ENCODE measurements at places on chromosomes 16 and 17.

GRCh38 chr16:52404546-52404945 is 142.4 kb downstream of the TOX3 start:
- DNase-seq: no peak

- DNase-seq: no peak
Observed at GRCh38 chr17:59423903-59424302, 92.4 kb downstream of the YPEL2 start.

DNA sequence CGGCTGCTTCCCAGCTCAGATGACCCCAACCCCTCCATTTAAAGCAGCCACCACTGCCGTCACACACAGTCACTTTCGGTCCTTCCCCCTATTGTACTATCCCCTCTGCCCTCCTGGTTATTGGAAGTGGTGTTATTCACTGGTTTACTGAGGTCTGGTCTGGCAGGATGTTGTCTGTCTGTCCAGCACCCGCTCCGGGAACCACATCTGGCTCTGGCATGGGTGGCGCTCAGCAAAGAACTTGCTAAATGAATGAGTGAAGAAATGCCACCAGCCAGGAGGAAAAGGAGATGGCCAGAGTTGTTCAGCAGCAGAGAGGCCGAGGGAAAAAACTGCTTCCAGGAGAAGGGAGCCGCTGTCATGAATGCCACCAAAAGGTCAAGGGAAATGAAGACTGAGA is 161.6 kb downstream of the GSG1L start:
- no peak for DNase-seq

GRCh38 chr16:48408688-48409087 is 23.5 kb upstream of the SIAH1 start:
- no peak for DNase-seq

DNA sequence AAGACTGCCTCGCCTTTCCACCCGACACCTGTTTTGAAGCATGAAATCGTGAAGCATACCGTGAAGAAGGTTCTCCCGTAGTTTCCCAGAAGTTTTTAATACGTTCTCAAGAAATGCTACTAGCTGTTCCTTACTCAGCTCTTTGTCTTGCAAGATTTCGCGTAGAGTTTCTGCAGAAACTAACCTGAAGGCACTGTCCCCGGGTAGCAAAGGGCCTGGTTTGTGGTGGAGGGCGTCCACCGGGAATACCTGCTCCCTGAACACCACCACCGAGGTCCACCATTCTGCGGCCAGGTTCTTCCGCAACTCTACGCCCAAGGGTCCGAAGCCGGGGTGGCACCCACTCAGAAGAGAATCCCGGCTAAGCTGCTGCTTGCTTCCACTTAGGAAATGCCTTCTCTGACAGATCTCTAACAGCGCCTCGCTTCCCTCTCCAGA is 487 bp downstream of the POLG2 start:
- DNase-seq: no peak
